ENCODE measurements at places on chromosomes 11 and 22.

- DNase-seq: no peak
Measured at GRCh38 chr11:32374261-32374711, 61.1 kb downstream of the WT1 start.

DNA sequence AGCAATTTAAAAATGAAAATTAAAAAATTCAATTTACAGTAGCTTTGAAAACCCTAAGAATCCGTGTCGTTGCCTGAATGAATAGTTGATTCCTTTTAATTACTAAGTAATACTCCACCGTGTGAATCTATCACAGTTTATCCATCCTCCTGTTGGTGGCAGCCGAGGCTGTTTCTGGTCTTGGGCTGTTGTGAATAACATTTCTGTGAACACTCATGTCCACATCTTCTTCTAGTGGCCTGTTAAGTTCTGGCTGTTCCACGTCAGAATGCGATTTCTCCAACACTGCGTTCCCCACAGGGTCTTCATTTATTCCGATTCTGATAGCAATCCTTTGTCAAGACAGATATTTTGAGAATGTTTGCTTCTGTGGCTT lies 223.0 kb downstream of the TBC1D22A start:
- no peak for DNase-seq

- DNase-seq: no peak
Measured at GRCh38 chr22:37018815-37019308, 385 bp downstream of the TST start.

DNA sequence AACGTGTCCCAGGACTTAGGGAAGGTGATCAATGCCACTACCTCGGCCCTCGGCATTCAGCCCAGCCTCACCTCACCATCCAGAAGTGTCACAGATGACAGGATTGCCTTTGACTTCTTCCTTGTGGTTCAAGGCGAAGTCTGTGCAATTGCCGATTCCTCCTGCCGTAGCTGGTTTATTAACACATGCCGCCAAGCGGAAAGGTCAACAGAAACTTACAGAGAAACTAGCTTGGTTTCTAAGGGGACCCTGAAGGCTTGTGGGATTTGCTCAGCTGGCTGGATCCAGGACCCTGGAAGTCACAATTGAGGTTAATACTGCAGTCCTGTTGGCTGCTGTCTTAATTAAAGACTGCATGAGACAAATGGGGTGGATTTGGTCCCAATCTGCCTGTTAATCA lies 65.6 kb downstream of the SHANK2 start:
- DNase-seq: no peak

- DNase-seq: no peak
Measured at GRCh38 chr11:123143476-123143875, 51.6 kb downstream of the CLMP start.

GRCh38 chr22:45083659-45084305 lies 74.0 kb upstream of the PHF21B start:
- DNase-seq: no peak

DNA sequence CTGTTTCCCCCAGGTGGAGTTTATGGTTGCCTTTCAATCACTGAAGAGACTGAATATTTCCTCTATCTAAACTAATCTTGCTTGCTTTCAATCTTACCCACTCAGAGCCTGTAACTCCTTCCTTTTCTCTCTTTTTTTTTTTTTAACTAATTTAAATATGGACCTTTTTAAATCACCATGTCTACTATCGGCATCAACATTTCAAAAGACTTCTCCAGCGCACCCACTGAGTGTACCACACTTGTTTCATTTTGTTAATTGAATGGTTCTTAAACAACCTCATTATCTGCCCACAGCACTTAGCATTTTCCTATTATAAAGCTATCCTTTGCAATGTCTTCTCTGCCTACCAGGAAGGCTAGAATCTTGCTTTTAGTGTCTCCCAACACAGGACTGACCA lies 1212.5 kb downstream of the LRRC4C start:
- DNase-seq: no peak

GRCh38 chr11:57761301-57762234 lies at the start of gene CTNND1:
Gene CTNND1, plus strand, starts transcription at chr11:57761802. Its CDS starts 29,677 bp downstream, at chr11:57791479.
- no peak for DNase-seq

GRCh38 chr22:24404561-24405275 lies 22.7 kb upstream of the ADORA2A start:
- no peak for DNase-seq

DNA sequence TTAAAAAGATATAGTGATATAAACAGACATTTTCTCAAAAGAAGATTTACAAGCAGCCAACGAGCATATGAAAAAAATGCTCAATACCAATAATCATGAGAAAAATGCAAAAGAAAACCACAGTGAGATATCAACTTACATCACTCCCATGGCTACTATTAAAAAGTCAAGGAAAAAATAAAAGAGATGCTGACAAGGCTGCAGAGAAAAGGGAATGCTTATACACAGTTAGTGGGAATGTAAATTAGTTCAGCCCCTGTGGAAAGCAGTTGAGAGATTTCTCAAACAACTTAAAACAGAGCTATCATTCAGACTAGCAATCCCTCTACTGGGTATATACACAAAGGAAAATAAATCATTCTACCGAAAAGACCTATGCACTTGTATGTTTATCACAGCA lies 97.1 kb upstream of the CARD18 start:
- no peak for DNase-seq

DNA sequence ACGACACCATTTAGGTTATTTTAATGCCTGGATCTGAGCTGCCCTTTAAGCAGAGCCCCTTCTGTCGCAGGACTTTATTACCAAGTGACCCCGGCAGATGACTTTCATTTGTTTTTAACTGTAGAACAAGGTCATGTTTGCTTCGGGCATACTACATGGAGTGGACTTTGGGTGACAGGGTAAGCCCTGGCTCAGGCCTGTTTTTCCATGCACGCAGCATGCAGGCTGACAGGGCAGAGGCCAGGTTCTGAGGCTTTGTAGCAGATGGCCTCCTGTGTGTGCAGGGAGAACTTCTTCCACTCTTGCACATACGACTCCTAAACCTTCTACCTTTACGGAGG lies 50.5 kb downstream of the SNX19 start:
- DNase-seq: no peak

DNA sequence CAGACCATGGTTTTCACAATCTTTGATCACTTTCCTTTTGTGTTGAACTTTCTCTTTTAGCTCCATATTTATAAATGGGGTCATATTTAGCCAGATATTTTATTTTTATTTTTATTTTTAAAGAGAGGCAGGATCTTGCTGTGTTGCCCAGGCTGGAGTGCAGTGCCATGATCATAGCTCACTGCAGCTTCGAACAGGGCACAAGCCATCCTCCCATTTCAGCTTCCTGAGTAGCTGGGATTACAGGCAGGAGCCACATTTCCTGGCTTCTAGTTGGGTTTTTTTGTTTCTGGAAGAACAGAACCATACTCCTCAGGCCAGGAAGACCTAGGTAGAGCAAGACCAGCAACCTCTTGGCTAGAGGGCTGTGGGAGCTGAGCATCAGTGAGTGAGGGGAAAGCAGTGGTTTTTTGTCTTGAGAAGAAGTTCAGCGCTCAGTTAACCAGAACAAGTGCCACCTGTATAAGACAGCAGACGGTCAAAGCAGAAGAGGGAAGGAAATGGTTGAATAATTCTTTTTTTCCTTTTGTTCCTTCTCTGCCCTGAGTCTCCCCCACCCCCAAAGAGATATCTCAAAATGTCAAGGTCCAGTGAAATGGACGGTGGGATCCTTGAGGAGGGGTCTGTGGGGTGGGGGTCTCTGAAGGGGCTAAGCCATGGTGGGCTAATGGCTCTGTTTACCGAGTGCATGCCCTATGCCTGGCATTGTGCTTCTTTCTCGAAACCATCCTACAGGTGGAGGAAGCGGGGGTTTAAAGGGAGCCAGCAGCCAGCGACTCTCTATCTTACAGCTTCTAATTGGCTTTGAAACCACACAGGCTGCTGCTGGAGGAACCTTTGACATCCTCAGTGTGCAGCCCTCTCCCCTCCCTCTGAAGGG lies 63.0 kb downstream of the PTPRJ start:
- DNase-seq: no peak

- DNase-seq: no peak
Measured at GRCh38 chr22:50171319-50171964, 911 bp downstream of the PANX2 start.

Data from stimulated activated CD8-positive, alpha-beta memory T cell treated with anti-CD3 and anti-CD28 coated beads, Interleukin-4, amount 100 ng/mL, for 4 hours (primary cell).